ENCODE measurements at places on chromosomes 5 and 9.

DNA sequence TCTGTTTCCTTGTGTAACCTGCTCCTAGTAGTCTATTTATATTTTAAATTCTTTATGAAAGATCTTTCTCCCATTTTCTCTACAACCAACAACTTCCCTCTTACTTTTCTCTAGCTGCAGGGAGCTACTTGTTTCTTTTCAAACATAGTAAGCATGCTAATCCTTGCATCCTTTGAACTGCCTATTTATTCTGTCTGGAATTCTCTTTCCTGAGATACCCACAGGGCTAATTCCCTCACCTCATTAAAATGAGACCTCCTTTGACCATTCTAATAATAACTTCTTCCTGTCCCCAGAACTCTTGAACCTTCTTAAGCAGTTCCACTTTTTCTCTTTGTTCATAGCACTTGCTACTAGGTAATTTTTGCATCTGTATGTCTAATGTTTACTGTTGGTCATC, 620.6 kb upstream of the CDH18 start:
- DNase-seq = no peak

GRCh38 chr5:105940181-105940580, 1730.6 kb downstream of the EFNA5 start:
- no peak for DNase-seq

GRCh38 chr5:67748165-67748690, 467.3 kb upstream of the PIK3R1 start:
- DNase-seq = no peak

GRCh38 chr9:137108608-137109249, 5.8 kb downstream of the DPP7 start:
- no peak for DNase-seq

- DNase-seq = no peak
These were observed 102.0 kb upstream of the DMAC1 start for GRCh38 chr9:7901621-7902020.

DNA sequence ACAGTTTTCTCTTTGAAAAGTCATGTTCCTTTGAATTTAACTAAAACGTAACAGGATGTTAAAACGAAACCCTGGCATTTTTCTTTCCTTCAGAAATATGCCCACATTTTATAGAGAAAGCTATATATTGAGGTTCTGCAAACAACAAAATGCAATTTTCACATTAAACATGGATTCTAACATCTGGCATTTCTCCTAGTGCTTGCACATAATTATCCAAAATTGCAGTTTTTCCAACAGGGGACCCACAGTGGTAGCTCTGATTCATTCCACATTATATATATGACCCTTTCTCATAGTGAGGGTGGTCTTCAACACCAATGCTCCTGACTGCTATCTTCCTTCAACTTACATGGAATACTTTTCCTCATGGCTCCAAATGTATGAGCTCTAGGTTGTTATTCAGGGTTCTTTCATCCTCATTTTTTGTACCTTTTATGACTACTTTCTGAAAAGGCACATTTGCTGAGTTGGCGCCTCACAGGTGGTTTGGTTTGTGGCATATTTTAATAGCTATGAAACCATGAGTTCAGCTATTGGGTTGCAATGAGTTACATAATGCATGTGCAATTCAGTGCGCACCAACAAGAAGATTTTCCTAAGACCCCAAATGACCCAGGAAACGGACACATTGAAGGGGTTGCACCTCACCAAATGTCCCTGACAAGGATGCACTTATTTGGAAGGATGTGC, 551.7 kb downstream of the RAB3C start:
- peak; percentile 60 for DNase-seq

- no peak for DNase-seq
These were observed 77.5 kb downstream of the SLC1A3 start for GRCh38 chr5:36683821-36684434.

- no peak for DNase-seq
These were observed 1.4 kb upstream of the GDNF start for GRCh38 chr5:37841203-37841602.

GRCh38 chr5:88203981-88204750, 64.5 kb downstream of the TMEM161B start:
- no peak for DNase-seq

GRCh38 chr5:57696389-57696769, 213.8 kb upstream of the ACTBL2 start:
- no peak for DNase-seq

DNA sequence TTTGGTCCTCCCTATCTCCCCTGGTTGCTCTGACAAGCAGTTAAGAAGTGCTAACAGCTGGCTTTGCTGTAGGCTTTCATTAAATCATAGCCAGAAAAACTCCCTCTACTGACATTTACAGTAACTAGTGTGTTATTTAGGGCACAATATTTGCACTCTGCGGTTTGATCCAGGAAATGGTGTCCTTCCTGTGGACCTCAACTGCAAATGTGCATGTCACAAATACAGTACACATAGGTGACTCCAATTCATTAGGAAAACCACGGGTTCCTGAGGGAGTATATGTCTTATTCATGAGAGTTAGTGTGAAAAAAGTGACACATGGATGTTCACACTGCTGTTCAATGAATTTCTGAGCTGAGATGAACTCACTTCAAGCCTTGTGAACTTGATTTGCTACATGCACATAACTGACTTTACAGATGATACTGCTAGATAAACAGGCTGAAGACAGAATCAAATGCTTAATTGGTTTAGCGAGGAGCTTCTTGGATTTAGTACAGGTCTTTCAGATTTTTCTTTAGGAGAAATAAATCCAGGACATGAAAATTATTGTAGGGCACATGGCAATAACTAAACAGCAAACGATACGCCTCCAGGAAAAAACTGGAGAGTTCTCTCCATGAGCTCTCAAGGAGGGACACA, 281.5 kb downstream of the EFNA5 start:
- peak; percentile 90 for DNase-seq

- DNase-seq = peak; percentile 62
These were observed 277.4 kb downstream of the AOPEP start for GRCh38 chr9:95003689-95004410.

GRCh38 chr9:124707666-124708065, 63.4 kb downstream of the NR6A1 start:
- no peak for DNase-seq

DNA sequence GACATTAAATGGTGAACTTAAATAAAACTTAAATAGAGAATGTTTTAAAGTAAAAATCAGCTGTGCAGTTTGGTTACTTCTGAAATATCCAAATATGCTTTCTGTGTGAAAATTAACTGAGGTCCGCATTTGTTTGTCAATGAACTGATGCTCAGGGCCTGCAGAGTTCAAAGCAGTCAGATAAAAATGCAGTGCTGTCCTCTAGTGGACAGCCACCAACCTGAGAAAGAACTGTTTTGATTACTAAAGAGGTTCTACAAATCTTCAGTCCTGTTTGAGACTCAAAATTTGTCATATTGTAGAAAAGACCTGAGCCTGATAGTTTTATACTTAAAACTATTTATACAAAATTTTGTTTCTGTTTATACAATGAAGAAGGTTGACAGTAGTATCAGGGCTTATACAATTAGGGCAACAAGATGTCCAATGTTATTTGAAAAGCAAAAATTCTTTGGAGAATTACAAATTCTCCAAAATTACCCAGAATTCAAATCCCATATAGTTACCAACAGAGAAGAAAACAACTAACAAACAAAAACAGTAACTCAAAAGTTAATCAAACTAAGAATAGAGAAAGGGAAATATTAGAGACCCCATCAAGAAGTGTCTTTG, 232.3 kb upstream of the TBCA start:
- DNase-seq = peak; percentile 55

DNA sequence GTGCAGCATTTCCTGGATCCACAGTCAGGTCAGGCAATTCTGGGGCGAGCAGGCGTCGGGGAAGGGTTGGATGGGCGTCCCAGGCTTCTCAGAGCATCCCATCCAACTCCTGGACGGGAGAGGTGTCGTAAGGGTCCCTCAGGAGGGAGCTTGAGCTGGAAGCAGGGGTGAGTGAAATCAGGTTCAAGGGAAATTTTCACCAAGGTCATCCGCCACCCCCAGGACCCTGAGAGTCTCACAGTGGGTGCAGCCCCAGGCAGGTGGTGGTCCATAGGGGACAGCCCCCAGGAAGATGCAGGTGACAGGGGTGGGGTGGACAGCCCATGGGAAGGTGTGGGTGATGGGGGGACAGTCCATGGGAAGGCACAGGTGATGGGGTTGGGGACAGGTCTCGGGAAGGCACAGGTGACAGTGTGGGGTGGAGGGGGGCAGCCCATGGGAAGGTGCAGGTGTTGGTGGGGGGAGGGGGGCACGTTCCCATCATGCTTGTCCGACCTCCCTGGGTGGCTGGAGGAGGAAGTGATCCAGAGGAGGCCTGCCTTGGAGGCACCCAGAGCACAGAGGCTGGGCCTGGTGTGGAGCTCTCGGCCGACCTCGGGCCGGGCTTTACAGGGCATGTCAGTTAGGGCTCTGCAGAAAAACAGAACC, 48.9 kb downstream of the AHRR start:
- no peak for DNase-seq

- no peak for DNase-seq
These were observed 322.6 kb downstream of the FBXL17 start for GRCh38 chr5:108059334-108059733.

DNA sequence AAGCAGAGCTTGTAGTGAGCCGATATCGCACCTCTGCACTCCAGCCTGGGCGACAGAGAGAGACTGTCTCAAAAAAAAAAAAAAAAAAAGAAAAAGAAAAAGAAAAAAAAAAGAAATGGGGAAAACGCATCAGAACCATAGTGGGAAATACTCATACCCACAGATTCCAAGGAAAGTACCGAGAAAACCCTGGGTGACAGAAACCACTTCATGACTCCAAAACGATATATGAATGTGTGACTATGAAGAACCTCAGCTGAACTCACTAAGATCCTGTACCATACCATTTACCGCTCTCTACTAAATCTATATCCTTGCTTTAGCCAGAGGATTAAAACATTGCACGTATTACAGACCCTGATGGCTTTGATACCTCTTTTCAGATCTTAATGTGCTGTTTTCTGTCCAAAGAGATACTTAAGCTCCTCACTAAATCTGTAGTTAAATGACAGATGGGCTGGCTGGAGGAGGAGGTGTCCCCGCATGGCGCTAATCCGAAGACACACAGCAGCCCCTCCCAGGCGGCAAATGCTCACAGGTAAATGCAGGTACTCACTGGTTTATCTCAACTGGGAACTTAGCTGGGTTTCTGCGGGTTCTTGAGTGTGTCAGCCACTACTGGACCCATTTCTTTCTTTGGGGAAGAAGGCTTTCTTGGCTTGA, 2.8 kb downstream of the LPCAT1 start:
- no peak for DNase-seq

GRCh38 chr9:133474215-133474614, 4.7 kb downstream of the SLC2A6 start:
- DNase-seq = no peak

DNA sequence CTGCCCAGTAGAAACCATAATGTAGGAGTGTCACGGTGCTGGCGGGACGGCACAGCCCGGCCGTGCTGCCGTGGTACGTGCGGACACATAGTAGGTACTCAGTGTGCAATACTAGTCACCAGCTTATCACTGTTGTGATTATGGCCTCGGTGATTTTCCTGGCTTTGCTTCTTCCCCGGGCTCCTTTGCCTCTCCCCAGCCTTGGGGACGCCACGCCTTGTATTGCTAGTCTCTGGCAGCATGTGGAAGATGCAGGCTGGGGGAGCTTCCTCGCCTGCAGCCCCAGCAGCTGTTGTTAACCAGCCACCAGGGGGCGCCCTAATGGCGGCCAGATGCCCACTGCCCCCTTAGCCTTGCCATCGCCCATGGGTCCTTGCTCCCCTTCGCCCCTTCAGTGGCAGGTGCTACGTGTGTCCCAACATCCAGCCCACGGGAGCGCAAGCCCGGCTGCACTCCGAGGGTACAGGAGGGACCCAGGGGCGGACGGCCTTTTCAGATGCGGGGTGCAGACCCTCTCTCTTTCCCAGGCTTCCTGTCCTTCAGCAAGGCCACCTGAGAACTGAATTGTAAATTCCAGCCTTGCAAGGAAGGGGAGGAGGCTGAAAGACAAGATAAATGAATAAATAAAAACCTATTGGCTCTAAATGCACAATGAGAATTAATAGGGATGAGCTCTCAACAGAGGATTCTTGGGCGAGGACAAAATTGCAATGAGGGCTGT, 8.0 kb downstream of the NTNG2 start:
- DNase-seq = peak; percentile 39

DNA sequence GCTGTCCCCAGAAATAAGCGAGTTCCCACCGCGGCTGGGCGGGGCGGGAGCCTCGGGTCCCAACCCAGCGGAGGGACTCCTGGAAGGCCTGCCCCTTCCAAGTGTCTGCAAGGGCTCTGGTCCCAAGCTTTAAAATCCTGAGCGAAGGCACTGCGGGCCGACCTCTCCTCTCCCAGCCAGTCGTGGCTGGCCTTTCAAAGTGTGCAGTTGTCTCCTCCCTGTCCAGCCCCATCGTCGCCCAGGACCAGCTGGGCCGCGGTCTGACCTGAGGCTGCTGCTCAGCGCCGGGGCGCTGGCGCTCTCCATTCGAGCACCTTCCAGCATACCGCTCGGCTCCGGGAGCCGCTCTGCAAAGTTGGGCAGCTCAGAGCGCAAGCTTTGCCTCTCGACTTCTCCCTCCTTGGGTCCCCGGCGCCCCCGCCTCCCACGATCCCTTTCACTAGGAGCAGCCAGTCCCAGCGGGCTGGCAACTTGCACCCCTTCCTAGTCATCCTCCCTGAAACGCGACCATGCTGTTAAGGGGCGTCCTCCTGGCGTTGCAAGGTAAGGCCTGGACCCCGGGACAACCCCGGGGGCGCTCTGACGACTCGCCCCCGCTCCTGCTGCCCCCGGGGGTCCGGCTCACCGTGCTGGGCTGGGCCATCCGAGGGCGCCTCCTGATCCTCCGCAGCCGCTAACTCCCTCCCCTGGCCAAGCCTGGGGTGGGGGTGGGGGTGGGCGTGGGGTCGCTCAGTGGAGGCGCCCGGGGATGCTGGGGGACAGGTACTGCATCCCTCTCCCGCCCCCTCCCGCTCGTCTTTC, at the start of gene MAMDC2:
Gene MAMDC2, plus strand, starts transcription at position 160 of the 801 bp plus-strand sequence. Its CDS starts 350 bp downstream, at position 510.
- DNase-seq = peak; percentile 33

DNA sequence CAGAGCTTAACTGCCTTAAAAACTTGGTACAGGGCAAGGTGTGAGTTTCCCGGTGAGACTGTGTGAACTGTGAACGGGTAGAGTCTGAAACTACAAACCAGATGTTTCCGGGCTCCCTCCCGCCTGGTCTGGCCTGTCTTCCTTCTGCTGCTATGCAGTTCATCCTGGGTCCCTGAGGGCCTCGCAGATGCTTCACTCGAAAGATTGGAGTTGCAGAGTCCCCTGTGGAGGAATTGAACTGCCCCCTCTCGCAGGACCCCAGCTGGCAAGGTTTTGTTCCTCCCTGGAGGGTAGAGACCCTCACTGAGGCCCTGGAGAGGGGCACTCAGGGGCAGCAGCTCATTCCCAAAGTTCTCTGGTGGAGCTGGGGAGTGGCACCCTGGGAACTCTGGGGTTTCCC, 533 bp downstream of the DCANP1 start:
- DNase-seq = peak; percentile 16

DNA sequence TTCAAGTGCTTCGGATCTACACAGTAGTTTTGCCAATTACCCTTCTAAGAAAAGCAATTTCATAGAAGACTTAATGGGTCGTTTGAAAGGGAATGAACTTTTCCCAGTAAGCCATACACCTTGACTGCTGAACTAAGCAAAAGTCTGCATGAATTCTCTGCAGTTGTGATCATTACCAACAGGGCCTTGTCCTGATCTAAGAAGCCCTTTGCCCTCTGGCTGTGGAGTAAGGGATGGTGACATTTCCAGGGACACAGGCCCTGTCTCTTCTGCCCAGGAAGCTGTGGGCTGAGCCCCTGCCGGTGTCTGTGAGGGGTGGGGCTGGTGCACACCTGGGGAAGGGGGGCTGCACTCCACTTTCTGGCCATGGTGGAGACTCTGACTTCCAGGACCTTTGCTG, 30.5 kb downstream of the ZDHHC11 start:
- no peak for DNase-seq

All from MM.1S (cell line).